Thymus (tissue), 14 donors: ENCODE measurements at places on chromosomes 6 and 20. TPM values are rescaled to one million over a fixed set of nuclear protein-coding genes. Genes with fewer than 3 reads are reported as not detected.

GRCh38 chr20:31989030-31989645 is 21.1 kb upstream of the CCM2L start:
- no peak for DNase-seq

- DNase-seq: no peak
Observed at GRCh38 chr6:42173101-42173500, at the start of gene GUCA1A. GUCA1A (plus strand) TSS chr6:42173364; CDS start chr6:42173614, 250 bp downstream.

GRCh38 chr6:27130668-27131428 is 116.7 kb upstream of the PRSS16 start:
- no peak for DNase-seq

DNA sequence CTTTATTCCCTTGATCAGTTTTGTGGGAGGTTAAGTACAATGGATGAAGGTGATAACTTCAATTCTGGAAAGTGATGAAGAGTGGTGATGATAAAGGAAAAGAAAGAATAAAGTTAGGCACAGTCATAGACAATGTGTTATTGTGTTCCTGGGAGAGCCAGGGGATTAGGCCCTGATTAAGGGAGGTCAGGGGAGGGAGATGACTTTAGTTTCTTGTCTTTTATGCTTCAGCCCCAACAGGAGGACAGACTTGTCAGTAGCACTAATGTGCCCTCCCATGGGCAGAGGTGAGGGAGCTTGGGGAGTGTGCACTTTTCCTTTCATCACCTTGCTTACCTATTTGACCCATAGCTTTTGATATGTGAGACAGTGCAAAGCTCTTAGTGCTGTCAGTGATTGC is 115.7 kb downstream of the CD109 start:
- no peak for DNase-seq

DNA sequence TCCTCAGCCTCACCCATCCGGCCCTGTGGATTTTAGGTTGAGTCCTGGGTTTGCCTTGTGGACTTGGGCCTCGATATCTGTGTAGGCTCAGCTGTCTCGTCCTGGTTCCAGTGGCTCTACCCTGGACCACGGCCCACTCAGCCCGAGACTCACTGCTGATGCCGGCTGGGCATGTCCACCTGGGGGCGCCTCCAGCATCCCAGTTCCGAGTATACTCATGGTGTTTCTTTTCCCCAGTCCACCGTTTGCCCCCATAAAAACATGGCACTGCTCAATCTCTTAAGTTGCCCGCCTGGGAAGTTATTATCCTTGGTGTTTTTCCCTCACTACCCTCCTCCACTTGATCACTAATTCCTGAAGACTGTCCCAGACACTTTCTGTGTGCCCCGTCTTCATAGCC is 99.1 kb downstream of the ARID1B start:
- DNase-seq: no peak

DNA sequence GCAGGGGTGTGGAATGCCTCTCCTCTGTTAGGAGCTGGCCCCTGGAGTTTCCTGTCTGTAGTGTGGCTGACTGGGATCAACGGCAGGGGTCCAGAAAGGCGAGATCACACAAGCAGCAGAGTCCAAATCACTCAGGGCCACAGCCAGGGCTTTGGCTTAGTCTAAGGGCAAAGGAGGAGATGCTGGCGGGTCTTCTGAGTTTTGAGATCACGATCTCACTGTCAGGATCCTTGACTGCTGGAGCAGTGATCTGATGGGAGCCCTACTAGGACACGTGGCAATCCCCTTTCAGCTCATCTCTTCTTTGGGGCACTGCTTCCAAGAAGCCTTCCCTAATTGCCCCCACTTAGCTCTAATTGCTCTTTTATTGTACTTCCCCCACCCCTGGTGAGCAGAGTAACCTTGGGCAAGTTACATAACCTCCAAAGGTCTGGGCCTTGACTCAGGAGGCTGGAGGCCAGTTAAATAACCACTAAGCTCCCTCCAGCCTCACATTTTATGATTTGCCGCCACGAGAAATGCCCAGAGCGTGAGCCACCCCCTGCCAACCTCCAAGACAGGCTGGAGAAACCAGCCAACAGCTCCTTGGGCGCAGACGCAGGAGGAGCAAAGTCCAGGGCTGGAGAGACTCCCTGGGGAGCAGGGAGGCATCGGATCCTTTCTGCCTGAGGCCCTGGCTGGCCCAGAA is 12.0 kb downstream of the KCNK5 start:
- no peak for DNase-seq

The OPRM1 gene
- polyA plus RNA-seq: 0.02 TPM

The B4GALT5 gene
- 10.9 TPM for polyA plus RNA-seq

The CEP43 gene
- 15.8 TPM for polyA plus RNA-seq
